Tracheal epithelial cell (primary cell): ENCODE measurements at places on chromosomes 13 and 19. TPM values are rescaled to one million over a fixed set of nuclear protein-coding genes. Genes with fewer than 3 reads are reported as not detected.

KLK4 gene
- not detected in 2 replicates for total RNA-seq

CD177 gene
- 0.48 TPM in 1 of 2 replicates, not detected in the other for total RNA-seq

ZNF844 gene
- 2.3 and 3.6 TPM in 2 replicates for total RNA-seq

ZNF730 gene
- total RNA-seq: 0.21 TPM in 1 of 2 replicates, not detected in the other

RAB3D gene
- 38.8 and 42.9 TPM in 2 replicates for total RNA-seq

CYP2F1 gene
- total RNA-seq: not detected in 2 replicates

OCEL1 gene
- 1.4 and 3.0 TPM in 2 replicates for total RNA-seq

NOTCH3 gene
- total RNA-seq: 133 and 141 TPM in 2 replicates

ZNF607 gene
- 4.6 and 5.5 TPM in 2 replicates for total RNA-seq

SLC15A1 gene
- total RNA-seq: 0.21 and 0.72 TPM in 2 replicates

PSG3 gene
- total RNA-seq: not detected in 2 replicates

SACS gene
- total RNA-seq: 37.9 and 59.8 TPM in 2 replicates

SCGB2B2 gene
- total RNA-seq: under 0.01 TPM in 1 of 2 replicates, not detected in the other

ATCAY gene
- total RNA-seq: not detected in 2 replicates

CRB3 gene
- total RNA-seq: 42.0 and 79.0 TPM in 2 replicates

ZSCAN4 gene
- 0.24 TPM in 1 of 2 replicates, not detected in the other for total RNA-seq

FCAR gene
- not detected in 2 replicates for total RNA-seq

SLC5A5 gene
- total RNA-seq: 0.21 and 0.24 TPM in 2 replicates

PPP6R1 gene
- total RNA-seq: 17.9 and 22.7 TPM in 2 replicates

NXNL1 gene
- total RNA-seq: not detected in 2 replicates

CCL25 gene
- not detected in 2 replicates for total RNA-seq

KLK3 gene
- total RNA-seq: under 0.01 and 0.43 TPM in 2 replicates

ZNF681 gene
- total RNA-seq: 0.72 and 0.85 TPM in 2 replicates

HMG20B gene
- total RNA-seq: 51.8 and 87.7 TPM in 2 replicates

IGSF23 gene
- total RNA-seq: 0.48 TPM in 1 of 2 replicates, not detected in the other

ZNF583 gene
- total RNA-seq: 2.6 and 2.7 TPM in 2 replicates

CPAMD8 gene
- 0.96 and 1.5 TPM in 2 replicates for total RNA-seq

FFAR2 gene
- 0.24 TPM in 1 of 2 replicates, not detected in the other for total RNA-seq

RNF17 gene
- total RNA-seq: not detected in 2 replicates

PTGIR gene
- total RNA-seq: not detected in 2 replicates

PSG11 gene
- total RNA-seq: not detected in 2 replicates

CEACAM8 gene
- not detected in 2 replicates for total RNA-seq

OR7E24 gene
- total RNA-seq: not detected in 2 replicates

CERS1 gene
- total RNA-seq: 0.72 and 0.85 TPM in 2 replicates

SPC24 gene
- 0.64 and 4.8 TPM in 2 replicates for total RNA-seq

EVI5L gene
- total RNA-seq: 12.0 and 12.1 TPM in 2 replicates

CATSPERD gene
- not detected in 2 replicates for total RNA-seq

ZSCAN1 gene
- total RNA-seq: under 0.01 TPM in 1 of 2 replicates, not detected in the other

ZNF136 gene
- total RNA-seq: 2.9 and 3.6 TPM in 2 replicates

S1PR4 gene
- 0.24 and 0.85 TPM in 2 replicates for total RNA-seq

SHC2 gene
- 0.85 and 2.4 TPM in 2 replicates for total RNA-seq

NEK5 gene
- total RNA-seq: 0.24 and 0.43 TPM in 2 replicates

FUT3 gene
- 7.5 and 12.1 TPM in 2 replicates for total RNA-seq

RASGRP4 gene
- not detected in 2 replicates for total RNA-seq

RGL3 gene
- total RNA-seq: 1.4 TPM in 1 of 2 replicates, not detected in the other

OR7C1 gene
- total RNA-seq: under 0.01 TPM in 1 of 2 replicates, not detected in the other

C19orf33 gene
- 263 and 298 TPM in 2 replicates for total RNA-seq
